Testis (tissue), 5 donors: ENCODE measurements at places on chromosomes 3 and 15. TPM values are rescaled to one million over a fixed set of nuclear protein-coding genes. Genes with fewer than 3 reads are reported as not detected.

DNA sequence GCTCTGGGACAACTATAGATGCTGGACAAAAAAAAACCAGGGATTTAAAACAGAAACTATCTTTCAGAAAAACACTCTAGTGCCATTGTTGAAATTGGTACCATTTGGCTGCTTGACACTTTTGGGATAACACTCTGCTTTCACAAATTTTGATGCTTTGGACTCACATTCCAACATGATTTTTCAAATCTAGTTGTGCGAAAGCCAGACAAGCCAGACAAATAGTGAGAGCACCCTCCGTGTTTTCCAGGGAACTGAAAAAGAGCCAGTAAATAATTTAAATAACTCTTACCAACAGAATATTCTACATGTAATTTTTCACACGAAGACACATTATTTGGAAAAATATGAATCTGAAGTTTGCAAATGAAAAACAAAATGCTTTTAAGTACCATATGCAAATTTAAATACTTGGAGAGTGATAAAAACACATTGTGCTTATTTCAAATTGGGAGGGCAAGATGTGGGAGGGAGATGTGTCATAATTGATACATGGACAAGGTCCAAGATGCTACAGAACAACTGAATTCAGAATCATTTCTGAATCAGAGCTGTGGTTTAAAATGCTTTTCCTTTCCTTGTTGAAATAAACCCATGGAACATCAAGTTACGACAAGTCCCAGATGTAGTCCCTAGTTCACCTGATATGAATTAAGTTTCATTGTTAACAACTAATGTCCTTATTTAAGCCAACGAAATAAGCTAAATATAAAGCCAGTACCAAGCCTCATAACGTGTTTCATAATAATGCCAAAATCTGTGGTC is 144.2 kb upstream of the SOX2 start:
- no peak overlapping the region for H3K4me3 ChIP-seq
- H3K4me1 ChIP-seq, result no peaks in the 10 kb centered on the region
- no peak for DNase-seq

GRCh38 chr15:91203619-91204203 is 103.7 kb downstream of the SV2B start:
- H3K36me3 ChIP-seq, result no peaks in the 10 kb centered on the region
- no peak for DNase-seq
- H3K27me3 ChIP-seq, result no peaks in the 10 kb centered on the region
- no peak overlapping the region for H3K4me3 ChIP-seq
- no peaks in the 10 kb centered on the region for H3K4me1 ChIP-seq

- H3K27ac ChIP-seq, result no peak overlapping the region
- no peak for DNase-seq
- H3K4me3 ChIP-seq, result no peak overlapping the region
- no peaks in the 10 kb centered on the region for H3K36me3 ChIP-seq
- H3K27me3 ChIP-seq, result no peaks in the 10 kb centered on the region
- peaks cover 25% of the 10 kb centered on the region for H3K4me1 ChIP-seq
Measured at GRCh38 chr15:100772892-100773520, 106.6 kb upstream of the ALDH1A3 start.

DNA sequence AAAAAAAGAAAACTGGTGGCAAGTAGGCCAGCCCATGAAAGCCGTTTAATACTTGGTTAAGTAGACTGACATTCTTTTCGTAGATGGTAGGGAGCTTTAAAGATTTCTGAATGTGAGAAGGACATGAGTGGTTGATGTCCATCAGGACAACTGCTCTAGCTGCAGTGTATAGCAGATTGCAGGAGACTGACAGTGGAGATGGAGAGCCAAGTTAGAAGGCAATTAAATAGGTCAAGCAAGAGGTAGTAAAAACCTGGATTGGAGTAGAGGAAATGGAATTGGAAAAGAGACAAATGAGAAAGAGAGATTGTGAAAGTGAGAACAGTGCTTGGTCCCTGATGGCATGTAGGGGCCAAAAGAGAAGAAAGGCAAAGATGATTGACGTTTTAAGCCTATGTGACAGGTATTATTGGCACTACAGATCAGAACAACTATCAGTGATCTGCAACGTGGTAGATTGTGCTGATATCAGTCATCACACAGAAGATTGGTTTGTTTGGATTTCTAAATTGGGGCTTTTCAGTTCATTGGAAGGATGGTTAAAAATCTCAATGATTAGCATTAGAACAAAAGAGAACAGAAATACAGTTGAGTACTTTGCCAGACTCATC is 74.0 kb downstream of the CNTN4 start:
- H3K27ac ChIP-seq, result no peak overlapping the region
- no peaks in the 10 kb centered on the region for H3K4me1 ChIP-seq

The FYTTD1 gene
- 83.6 TPM for total RNA-seq
